ENCODE measurements at places on chromosomes 6 and 20.

GRCh38 chr6:44498436-44498835 is 110.9 kb downstream of the CDC5L start:
- DNase-seq: no peak

- DNase-seq: no peak
Measured at GRCh38 chr20:24203526-24204183, 215.1 kb upstream of the GGTLC1 start.

GRCh38 chr6:85669735-85670194 is 27.1 kb upstream of the SYNCRIP start:
- no peak for DNase-seq

- DNase-seq: no peak
Measured at GRCh38 chr6:143755301-143755744, 77.6 kb downstream of the PHACTR2 start.

GRCh38 chr6:152651986-152652385 is 14.8 kb upstream of the SYNE1 start:
- no peak for DNase-seq

DNA sequence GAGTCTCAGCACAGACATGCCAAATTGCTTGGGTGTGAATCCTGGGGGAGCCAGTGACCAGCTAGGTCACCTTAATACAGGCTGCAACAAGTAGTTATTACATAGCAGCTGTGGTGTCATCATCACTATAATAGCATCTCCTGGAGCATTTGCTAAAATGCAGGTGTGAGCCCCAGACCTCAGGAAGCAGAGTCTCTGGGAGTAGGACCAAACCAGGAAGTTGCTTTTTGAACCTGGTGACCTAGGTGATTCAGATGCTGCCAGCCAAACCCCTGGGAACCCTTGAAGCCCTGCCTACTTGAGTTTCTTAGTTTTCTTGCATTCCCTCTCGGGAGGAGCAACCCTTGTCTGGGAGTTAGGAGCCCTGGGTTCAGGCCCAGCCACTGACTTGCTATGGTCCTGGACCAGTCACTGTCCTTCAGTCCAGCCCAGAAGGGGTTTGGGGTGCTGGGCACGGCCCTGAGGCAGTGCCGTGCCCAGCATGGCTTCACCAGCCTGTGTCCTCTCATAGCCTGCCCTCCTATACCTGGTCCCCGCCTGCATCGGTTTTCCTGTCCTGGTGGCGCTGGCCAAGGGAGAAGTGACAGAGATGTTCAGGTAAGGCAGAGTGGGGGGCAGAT is 39.3 kb upstream of the ID1 start:
- no peak for DNase-seq

DNA sequence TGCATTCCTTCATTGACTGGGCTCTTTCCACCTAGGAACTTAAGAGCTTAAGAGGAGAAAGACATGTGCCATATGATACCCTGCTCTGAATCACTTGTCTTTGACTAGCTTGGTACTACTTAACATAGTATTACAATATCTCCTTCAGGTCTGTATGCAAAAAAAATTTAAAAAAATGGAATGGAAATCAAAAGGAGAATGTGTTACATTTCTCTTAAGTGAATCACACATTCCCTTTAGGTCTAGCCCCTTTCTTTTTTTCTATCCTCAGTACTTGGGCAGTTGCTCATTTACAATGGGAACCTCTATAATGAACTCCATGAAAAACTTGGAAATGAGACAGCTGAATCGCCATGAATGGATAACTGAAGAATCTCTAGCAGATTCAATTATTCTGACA is 53.8 kb downstream of the SLC35F1 start:
- no peak for DNase-seq

GRCh38 chr6:140671926-140672325 is 1297.5 kb upstream of the CITED2 start:
- DNase-seq: no peak

GRCh38 chr6:24997231-24997630 is 61.5 kb upstream of the RIPOR2 start:
- DNase-seq: no peak

DNA sequence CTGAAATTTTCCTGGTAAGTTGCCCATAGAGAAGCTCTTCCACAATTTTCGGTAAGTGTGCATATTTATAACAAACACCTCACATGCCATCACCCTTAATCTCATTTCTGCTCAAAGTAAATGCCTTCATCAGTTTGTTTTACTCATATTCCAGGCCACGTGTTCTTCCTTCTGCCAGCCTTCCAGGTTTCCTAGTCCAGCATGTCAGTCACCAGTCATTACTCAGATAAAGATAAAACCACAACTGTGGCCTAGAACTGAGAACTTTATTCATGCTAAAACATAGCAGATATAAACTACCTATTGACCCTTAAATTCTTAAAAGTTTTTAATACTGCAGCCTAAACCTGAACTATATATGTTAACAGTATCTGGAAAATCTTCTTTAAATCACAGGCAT is 149.5 kb upstream of the SLC22A16 start:
- DNase-seq: no peak

All from activated CD4-positive, alpha-beta T cell treated with anti-CD3 and anti-CD28 coated beads, Interleukin-2, amount 50 U/mL, for 24 hours (primary cell).